Right kidney (tissue), 9 donors: ENCODE measurements at places on chromosomes 6 and 20.

- DNase-seq: no peak
Observed at GRCh38 chr6:139829576-139829975, 455.1 kb upstream of the CITED2 start.

DNA sequence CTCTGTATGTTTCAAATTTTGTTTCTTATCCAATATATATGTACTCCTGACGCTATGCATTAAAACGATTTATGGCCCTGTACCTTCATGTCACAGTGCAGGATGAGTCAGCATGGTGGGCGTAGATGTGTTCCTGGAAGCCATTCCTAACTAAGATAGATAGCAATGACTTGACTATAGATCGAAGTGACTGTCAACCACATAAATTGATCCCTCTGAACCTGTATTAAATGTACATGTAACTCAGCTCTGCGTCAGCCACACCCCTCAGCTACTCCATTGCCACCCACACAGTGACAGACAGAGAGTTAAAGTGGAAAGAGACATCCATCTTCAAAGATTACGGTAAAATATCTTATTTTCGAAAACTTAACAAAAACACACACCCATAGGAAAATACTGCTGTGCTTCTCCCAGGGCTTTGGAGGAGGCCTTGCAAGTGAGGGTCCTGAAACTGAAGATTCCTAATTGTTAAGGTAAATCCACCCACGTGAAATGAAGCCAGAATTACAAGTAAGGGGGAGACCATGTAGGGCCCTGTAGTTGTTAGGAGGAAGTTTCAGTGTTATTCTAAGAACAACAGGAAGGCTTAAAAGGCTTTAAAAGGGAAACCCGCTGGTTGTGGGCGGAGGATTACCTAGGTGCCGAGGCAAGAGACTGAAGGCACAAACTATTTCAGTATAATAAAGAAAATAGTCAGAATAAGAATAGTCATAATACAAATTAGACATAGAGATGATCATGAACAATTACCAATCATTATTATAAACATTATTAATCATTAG, 10.3 kb upstream of the RAD21L1 start:
- DNase-seq: no peak

GRCh38 chr6:77715588-77715987, 62.7 kb downstream of the MEI4 start:
- no peak for DNase-seq

DNA sequence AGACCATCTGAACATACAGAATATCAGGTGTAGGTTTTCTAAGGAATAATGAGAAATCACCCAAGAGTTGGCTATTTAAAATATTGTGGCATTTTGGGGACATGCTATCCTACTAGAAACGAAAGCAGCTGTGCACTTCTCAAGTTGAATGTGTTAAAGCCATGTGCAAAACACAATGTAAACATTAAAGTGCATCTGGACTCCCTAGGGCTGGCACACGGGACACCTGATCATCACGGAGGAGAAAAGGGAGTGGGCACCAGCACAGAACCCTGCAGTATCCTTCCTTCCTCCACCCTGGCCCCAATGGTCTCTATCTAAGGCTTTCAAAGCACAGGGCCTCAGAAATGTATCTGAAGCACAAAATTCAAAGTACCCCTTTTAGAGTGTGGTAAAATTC, 94.3 kb downstream of the INSM1 start:
- no peak for DNase-seq

DNA sequence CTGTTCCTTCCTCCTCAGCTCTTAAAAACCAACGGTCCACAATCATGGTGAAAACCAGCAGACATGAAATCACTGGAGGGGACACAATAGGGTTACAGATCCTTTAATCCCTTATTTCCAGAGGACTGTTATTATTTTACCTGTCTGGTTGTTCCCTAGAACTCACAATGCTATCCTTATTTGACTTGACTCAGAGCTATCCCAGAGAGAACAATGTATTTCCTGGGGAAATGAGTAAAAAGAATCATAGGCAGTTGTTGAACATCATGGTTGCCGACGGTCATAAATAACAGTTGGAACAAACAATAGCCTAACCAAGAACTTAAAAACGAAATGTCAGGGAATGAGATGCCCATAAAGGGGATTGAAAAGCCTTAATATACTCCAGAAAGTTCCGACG, 9.3 kb downstream of the OR2H1 start:
- DNase-seq: no peak

DNA sequence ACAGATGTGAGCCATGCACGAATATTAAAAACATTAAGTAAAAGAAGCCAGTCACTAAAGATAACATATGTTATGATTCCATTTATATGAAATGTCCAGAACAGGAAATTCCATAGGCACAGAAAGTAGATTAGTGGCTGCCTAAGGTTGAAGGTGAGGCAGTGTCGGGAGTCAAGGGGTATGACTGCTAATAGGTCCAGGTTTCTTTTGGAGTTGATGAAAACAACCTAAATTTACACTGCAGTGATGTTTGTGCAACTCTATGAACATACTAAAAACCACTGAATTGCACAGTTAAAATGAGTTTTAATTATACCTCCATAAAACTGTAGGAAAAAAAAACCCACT, 14.4 kb downstream of the SRPK1 start:
- DNase-seq: no peak

GRCh38 chr6:91569071-91569470, 982.2 kb upstream of the MAP3K7 start:
- no peak for DNase-seq

DNA sequence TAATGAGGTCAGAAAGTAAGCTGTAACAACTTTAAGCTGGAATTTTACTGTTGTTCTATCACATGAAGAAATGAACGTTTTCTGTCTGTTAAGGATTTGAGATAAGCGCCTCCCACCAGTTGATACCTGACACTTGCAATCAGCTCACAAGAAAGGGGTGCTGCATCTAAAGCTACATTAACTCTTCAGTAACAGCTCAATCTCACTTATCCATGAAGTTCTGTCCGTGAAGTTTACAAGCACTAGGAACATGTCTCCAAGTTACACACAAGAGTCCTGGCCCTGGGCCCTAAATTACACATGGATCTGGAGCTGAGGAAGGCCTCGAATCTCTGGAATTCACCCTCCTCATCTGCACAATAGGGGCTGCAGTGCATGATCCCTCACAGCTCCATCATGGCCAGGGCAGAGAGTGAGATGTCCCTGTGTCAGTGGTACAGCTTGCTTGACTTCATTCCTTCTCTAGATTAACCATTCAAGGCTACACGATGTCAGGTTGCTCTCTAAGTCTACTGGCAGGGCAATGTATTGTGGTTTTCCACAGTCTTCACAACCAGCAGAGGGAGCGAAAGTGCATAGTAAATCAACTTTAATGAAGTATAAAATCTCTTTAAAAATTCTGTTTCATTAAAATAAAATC, 182.4 kb upstream of the MCHR2 start:
- DNase-seq: peak; percentile 68

- no peak for DNase-seq
Observed at GRCh38 chr6:53359843-53360092, 11.0 kb upstream of the ELOVL5 start.

- no peak for DNase-seq
Observed at GRCh38 chr6:43768506-43768860, 1.5 kb upstream of the VEGFA start.

DNA sequence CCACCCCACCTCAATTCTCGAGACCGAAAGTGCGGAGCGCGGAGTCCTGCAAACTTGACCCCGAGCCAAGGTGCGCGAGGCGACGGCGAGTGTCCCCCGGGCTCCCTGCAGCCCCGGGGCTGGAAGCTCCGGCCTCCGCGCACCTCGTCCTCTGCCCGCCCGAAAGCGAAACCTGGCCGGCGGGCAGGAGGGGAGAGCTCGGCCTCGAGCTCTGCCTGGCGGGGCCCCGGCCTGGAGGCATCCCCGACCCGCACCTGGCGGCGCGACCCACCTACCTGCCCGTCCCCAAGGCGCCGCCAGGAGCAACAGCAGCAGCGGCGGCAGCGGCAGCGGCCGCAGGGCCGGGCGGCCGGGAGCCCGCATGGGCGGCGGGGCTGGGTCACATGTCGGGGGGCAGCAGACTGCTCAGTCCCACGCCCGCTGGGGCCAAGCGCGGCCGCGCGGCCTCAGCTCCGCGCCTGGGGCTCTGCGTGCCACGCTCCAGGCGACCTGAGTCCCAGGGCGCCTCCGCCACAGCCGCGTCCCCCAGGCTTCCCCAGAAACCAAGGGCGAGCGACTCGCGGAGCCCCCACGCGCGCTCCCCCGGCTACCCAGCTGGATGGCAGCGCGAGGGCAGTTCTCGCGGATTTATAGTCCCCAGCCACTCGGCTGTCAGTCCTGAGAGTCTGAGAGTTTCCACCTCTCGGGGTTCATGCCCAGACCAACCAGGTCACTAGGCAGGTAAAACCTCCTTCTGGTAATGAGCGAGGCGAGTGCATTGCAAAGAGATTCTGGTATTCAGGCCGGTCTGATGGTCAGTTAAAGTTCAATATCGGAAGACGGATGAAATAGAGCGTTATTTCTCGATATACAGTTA, at the start of gene IL20RA:
IL20RA (minus strand) TSS at position 600 of the 856 bp plus-strand sequence; CDS start at position 363, 237 bp downstream.
- peak; percentile 82 for DNase-seq

DNA sequence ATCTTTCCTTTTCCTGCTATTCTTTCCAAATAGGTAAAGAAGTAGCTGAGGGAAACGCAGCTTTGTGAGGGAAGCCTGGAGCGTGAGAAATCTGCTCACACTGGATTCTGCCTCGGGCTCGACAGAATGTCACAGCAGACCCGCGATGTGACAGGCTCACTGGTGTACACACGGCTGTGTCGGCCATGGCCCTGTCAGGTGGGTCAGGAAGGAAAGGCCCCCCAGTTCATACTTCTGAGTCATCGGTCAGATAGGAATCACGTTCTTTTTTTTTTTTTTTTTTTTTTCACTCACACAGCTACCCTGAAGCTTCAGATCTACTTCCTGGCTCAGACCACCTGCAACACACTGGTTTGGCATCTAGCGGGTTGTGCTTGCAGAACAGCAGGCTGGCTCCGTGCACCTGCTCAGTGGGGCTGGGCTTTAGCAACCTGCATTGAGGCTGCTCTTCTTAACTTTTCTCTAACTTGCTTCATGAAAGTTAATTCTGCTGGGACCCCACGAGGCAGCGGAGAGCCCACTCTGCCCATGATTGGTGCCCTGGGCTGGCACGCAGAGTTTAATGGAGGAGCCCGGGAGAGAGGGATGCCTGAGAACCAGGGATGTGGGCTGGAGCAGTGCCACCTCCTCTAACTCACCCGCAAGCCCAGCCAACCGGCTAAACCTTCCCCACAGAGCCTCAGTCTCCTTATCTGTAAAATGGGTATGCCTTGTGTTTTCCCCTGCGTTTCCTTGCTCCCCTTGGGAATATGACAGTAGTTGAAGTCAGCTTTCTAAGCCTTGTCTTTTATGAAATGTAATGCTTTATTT, 61.5 kb upstream of the FNDC1 start:
- DNase-seq: no peak

DNA sequence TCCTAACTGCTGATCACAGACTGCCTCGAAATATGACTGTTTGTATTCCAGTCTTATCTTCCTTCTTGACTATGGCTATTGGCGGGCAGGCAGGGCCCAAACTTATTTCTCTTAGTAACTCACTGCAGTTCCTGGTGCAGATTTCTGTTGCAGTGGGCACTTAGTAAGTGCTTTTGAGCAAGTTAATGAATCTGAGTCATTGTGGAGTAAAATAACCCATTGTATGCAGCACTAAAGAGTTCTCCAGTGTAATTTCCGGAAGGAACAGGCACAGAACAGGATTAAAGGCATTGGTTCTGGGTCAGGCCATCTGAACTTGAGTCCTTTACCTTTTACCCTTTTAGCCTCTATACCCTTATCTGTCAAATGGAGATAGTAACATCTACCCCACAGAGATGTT, 23.6 kb downstream of the SLC35F1 start:
- DNase-seq: no peak

- no peak for DNase-seq
Observed at GRCh38 chr6:168117942-168118341, 38.9 kb upstream of the FRMD1 start.

GRCh38 chr6:72826744-72827438, 205.0 kb downstream of the KCNQ5 start:
- DNase-seq: no peak

DNA sequence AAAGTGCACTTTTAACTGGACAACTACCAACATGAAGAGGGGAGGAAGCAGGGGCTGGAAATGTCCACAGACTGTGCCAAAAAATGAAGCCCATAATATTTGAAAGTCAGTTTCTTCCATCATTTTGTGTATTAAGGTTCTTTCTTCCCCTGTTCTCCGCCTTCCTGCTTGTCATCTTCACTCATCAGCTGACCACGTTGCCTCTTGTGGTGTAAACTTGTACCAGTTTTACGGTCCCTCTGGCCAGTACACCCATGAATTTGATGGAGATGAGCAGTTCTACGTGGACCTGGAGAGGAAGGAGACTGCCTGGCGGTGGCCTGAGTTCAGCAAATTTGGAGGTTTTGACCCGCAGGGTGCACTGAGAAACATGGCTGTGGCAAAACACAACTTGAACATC, 3.9 kb downstream of the HLA-DQA1 start:
- no peak for DNase-seq

GRCh38 chr20:36823121-36823520, 49.6 kb upstream of the DSN1 start:
- DNase-seq: no peak

DNA sequence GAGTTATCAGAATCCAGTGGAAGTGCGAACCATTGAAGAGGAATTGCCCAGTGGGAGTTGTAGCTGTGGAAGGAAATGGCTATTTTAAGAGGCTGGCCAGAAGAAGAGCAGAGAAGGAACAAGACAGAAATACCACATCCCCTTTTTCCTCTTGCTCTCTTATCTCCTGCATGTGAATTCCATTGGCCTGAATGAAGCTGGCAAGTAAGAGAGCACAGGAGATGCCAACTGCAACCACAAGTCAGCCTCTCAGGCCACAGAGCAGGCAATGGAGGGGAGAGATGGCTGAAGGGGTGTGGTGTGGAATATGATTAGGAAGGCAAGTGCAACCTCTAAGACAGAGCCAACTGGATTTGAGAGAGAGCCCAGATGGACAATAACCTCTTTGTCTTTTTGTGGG, 362.7 kb upstream of the IMPG1 start:
- no peak for DNase-seq

DNA sequence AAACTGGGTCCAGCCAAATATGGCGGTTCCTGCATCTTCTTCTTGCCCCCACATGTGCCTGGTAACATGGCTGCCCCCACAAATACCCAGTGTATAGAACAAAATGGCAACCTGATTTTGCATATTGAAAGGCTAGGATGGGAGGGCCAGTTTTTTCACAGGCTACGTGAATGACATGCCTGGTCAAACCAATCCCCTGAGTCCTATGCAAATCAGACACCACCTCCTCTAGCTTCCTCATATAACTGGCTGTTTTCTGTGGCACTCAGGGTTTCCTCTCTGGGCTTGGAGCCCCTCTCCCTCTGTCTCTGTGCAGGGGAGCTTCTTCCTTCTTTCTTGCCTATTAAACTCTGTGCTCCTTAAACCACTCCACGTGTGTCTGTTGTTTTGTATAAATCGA, 372.1 kb downstream of the KIF16B start:
- DNase-seq: no peak

GRCh38 chr20:62067547-62068260, 2.0 kb upstream of the TAF4 start:
- no peak for DNase-seq

GRCh38 chr6:2381872-2382661, 136.7 kb upstream of the GMDS start:
- no peak for DNase-seq
